ENCODE measurements at places on chromosomes 3 and 15.

GRCh38 chr3:49410846-49411534 is 786 bp downstream of the RHOA start:
- DNase-seq, result no peak

GRCh38 chr15:63902671-63903035 is 68.9 kb upstream of the HERC1 start:
- DNase-seq, result no peak

- DNase-seq, result peak; percentile 54
Measured at GRCh38 chr3:128784232-128784631, 58.2 kb downstream of the RAB7A start.

DNA sequence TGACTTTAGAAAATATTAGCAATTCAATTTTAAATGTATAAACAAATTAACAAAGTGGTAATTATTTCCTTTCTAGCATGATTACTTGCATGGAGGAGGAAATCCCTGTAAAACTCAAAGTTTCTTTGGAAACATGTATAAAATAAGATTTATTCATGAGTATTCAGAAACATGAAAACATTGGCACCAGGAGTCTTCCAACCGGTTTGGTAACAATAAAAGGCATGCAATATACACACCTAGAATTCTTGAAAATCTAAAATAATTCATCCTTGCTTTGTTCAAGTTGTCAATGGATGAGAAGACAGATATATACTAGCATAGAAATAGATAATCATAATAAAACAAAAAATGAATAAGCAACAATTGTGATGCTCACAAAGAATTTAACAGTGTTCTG is 76.4 kb downstream of the ZPLD1 start:
- DNase-seq, result no peak

- DNase-seq, result no peak
Measured at GRCh38 chr3:146772211-146772743, 167.1 kb upstream of the PLSCR5 start.

DNA sequence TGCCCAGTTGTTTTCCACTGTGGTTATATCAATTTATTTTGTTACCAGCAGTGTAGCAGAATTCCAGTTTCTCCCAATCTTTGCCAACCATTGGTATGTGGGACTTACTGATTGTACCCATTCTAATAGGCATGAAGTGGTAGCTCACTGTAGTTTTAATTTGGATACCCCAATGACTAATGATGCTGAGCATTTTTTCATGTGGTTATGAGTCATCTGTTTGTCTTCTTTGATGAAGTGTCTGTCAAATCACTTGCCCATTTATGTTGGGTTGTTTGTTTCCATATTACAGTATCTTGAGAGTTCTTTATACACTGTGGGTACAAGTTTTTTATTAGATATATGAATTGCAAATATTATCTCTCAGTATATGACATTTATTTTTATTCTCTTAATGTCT is 644.3 kb downstream of the NR2F2 start:
- no peak for DNase-seq

GRCh38 chr3:157793745-157794144 is 290.5 kb upstream of the VEPH1 start:
- no peak for DNase-seq

GRCh38 chr15:71295603-71296314 is 180.5 kb downstream of the THSD4 start:
- no peak for DNase-seq

DNA sequence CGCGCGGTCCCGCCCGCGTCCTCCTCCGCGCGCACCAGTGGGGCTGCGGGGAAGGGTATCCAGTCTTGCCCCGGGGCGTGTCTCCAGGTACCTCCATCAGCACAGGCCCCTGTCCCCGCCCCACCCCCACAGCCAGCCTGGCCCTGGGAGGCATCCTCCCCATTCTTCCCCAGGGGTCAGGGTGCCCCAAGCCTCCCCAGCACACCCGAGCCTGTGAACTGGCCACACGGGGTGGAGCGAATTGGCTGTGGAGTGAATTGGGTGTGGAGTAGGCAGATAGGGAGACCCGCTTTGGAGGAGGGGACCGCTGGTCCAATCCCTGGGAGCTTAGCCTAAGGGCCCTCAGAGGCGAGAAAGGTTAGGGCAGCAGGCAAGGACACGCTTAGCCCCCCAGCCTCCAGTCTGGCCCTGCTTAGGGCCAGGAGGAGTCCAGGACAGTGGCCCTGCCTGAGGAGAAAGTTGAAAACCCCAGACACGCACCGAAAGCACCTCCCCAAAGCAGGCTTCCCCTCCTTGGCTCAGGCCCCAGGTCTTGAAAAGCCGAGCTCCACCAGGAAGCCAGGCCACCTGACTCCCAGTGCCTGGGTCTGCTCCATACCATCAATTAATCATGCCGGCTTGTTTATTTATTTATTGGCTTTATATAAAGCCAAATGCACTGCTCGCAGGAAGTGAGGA is 107.7 kb upstream of the SLC6A11 start:
- DNase-seq, result no peak

- no peak for DNase-seq
Measured at GRCh38 chr3:149115114-149115513, 14.3 kb upstream of the HPS3 start.

GRCh38 chr15:39079296-39079847 is 501.5 kb upstream of the THBS1 start:
- DNase-seq, result no peak

DNA sequence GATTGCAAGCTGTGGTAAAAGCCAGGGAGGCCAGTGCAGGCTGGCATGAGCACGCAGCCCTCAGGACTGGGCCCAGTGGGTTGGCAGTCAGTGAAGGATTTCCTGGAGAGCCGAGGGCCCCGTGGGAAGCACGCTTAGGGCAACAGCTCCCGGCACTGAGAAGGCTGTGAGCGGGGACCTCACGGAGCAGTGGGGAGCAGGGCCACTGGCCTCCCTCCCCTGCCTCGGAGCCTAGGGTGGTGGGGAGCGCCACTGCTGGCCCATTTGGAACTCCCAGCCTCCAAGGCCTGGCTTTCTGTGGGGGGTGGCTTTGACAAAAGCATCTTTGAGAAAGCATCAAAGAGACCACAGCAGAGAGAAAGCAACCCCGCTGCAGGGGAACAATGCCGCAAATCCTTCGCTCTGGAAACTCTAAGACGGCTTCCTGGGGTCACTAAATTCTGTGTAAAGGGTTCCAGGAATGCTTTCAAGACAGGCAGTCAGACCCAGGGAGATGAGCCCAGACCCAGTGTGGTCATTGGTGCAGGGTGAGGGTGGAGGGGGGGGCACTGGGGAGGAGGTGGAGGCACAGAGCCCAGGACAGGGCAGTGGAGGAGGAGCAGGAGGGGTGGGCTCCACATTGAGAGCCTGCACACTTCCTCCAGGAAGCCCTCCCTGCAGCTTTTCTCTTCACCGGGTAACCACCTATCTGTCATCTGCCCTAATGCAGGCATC is 9.5 kb upstream of the APBA2 start:
- no peak for DNase-seq

- DNase-seq, result no peak
Measured at GRCh38 chr3:40930131-40930538, 269.2 kb upstream of the CTNNB1 start.

DNA sequence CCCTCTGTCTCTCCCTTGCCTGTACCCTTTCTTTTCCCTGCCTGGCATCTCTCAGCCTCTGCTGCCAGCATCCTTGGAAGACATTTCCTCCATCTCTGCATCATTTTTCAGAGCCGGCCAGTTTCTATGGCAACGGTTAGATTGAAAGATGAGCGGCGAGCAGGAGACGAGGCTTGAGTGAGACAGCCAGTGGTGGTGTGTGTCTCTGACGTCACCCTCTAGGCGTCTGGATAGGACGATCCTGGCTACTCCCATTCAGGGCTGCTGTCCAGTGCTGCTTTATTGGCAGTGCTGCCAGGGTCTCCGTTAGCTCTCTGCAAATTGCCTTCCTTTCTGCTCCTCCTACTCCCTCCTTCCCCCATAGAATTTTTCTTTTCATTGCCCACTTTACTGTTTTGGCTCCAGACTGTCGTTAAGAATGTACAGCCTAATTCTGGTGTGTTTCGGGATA is 57.9 kb downstream of the TRAK1 start:
- DNase-seq, result no peak

- no peak for DNase-seq
Measured at GRCh38 chr3:120418446-120418845, 32.3 kb downstream of the FSTL1 start.

GRCh38 chr15:57762302-57762701 is 55.8 kb downstream of the POLR2M start:
- no peak for DNase-seq

DNA sequence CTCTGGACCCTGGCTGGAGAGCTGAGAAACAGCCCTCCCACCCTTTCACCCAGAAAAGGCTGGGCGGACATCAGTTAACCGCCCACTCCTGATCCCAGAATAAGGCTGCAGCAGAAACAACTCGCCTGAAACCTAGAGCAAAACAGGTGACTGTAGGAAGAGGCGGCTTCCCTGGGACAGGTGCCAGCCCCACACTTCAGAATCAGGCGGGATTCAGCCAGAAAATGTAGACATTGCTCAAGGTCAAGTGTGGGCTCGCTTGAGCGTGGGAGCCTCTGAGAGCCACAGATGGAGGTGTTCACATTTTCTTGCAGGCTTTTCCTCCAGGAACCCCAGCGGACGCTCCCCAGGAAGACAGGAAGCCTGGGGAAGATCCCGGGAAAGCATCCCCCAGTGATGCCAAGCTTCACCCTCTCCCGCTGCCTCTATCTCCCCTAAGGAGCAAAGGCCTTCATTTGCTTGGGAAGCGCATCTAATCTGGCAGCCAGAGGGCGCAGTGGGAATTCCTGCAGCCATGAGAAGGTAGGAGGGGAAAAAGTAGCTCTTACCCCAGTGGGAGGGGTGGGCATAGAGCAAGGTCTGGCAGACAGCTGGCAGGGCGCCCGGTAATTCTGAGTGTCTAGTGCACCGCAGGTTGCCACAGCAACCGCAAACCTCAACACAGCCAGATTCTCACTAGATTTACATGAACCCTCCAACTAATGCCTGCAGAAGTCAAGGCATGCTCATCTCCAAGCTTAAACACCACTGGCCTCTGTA is 77.7 kb downstream of the OCA2 start:
- DNase-seq, result no peak

DNA sequence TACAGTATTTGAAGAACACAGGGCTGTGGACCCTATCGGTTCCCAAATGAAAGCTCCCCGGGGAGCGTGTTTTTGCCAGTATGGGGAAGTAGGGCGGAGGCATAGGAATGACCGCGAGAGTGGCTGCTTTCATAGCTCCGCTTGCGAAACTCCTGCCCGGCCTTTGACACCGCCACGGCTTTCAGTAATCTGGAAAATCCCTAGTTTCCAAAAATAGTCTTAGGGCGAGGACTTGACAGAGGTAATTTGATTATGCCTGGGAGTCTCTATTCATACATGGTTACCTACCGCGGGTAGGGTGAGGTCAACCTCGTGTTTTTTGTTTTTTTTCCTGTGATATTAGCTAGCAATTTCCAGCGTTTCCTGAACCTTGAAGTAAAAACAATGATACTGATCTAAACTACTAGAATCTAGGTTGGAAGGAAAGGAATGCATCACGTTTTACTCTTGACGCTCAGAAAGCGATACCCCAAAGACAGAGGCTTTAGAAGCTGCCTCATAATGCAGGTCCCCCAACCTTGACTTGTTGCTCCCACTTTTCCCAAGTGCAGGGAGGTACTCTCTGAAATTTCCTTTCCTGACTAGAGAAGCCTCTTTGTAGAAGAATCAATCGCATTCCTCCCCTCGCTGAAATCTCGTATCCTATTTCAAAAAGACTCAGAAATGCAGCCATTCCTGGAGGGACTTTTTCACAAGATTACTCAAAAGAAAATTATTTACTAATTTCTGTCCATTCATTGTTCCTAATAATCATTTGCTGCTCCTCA is 894 bp upstream of the CCNL1 start:
- DNase-seq, result peak; percentile 58

GRCh38 chr15:70121624-70122302 is 24.0 kb upstream of the TLE3 start:
- no peak for DNase-seq

DNA sequence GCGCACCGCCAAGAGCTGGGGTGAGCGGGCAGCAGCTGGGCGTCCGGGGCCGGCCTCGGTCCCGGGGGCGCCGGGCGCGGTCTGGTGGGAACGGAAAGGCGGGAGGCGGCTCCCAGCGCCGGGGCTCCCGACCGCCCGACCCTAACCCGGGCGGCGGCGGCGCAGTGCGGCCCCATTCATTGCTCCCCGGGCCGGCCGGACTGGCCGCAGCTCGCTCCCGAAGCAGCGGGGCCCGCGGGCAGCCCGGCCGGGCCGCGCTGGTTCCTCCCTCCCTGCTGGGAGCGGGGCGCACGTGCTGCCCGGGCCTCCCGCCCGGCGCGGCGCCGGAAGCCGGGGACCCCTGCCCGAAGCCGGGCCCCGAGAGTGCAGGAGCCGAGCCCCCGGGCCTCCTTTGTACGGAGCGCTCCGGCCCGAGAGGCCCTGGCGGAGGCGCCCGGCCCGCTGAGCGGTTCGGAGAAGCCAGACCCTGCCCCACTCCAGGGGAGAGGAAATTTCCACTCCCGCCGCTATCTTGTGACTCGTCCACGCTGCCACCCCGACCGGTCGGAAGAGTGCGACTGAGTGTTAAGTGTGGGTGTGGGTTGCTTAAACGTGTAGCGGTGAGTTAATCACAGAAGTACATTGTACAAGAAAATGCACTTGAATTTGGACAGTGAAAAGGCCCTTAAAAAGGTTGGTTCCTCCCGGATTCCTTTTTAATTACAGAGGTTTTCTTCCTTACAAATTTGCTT is 613 bp downstream of the ATP1B3 start:
- DNase-seq, result peak; percentile 76

- no peak for DNase-seq
Measured at GRCh38 chr3:171358181-171358880, 101.9 kb downstream of the TNIK start.

- DNase-seq, result no peak
Measured at GRCh38 chr3:73669260-73669659, 44.5 kb upstream of the PDZRN3 start.

DNA sequence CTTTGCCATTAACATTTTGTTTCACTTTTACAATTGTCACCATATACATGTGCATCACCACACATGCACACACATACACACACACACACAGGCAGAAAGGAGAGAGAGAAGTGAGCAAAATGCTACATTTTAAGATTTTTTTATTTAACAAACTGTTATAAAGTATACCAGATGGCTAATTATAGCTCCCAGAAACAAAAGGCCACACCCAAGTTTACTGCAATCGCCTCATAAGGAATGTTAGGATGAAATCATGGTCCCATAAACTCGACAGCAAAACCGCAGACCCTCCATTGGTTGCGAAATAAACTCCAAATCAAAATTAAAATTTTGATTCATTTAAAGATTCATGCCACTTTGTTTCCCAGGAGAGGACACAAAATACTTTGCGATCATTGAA is 16.1 kb upstream of the C15orf61 start:
- DNase-seq, result no peak

DNA sequence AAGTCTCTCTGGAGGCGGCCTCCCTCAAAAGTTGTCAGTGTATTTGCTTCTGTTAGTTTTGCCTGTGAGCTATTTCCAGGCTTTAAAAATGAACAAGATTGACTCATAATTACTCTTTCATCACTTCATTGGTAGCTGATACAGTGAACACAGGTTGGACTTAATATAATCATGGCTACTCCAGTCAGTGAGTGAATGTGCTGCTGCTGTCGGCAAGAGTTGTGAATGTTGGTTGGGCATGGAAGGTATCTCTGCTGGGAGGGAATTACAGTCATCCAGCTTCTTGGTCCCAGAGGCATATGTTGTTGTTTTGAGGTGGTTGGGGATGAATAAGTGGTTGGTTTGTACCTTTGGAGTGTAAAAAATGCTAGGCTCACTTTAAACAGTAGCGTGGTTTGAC is 11.5 kb downstream of the TCF12 start:
- no peak for DNase-seq

All from activated naive CD4-positive, alpha-beta T cell treated with Interleukin-2 at 50 U/mL for 16 hours (primary cell).